ENCODE measurements at places on chromosomes 13 and 19.

GRCh38 chr13:48493851-48494250 is 39.0 kb downstream of the RCBTB2 start:
- DNase-seq, result no peak

GRCh38 chr19:30799865-30800755 is 427.9 kb downstream of the ZNF536 start:
- DNase-seq, result no peak

GRCh38 chr13:30224732-30225131 is 82.6 kb downstream of the KATNAL1 start:
- DNase-seq, result peak; percentile 54

DNA sequence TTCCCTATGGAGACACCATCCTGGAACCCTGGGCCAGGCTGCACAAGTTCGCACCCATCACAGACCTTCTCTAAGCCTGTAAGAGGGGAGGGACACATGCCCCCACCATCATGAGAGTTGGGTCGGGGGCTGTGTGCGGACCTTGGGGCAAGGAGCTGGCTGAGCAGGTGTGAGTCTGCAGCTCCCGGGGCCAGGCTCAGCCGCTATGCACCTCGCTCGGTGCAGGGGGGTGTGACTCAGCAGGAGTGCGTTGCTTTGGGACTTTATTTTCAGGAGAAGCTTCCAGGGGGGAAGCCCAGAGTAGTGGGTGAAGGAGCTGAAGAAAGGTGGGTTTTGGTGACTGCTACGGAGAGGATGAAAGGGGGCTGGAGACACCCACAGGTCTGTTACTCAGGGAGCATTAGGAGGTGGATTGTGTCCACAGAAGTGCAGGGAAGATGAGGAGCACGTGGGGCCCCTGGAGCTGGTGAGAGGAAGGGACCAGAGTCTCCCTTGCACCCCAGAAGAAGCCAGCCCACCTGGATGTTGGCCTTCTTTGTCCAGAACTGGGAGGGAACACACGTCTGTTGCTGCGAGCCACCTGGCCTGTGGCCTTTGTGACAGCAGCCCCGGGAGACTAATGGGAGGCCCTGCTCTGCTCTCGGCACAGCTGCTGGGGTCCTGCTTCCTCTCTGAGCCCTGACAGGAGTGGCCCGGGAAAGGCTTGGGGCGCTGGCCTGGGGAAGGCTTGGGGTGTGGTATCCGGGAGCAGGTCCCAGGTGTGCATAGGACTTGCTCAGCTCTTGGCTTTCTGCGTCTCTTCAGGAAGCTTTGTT is 162.6 kb downstream of the TEX29 start:
- no peak for DNase-seq

DNA sequence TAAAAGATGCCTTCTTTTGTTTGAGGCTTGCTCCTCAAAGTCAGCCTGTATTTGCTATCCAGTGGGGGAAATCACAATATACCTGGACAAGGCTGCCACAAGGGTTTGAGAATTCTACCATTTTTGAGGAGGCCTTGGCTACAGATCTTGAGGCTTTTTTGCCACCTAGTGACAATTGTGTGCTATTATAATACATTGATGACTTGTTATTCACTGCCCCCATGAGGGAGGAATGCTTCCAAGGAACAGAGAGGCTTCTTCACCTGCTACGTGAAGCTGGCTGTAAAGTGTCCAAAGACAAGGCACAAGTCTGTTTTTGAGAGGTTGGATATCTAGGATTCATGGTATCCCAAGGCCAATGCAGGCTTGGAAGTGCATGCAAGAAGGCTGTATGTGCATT is 72.5 kb downstream of the ZNF708 start:
- DNase-seq, result peak; percentile 54

DNA sequence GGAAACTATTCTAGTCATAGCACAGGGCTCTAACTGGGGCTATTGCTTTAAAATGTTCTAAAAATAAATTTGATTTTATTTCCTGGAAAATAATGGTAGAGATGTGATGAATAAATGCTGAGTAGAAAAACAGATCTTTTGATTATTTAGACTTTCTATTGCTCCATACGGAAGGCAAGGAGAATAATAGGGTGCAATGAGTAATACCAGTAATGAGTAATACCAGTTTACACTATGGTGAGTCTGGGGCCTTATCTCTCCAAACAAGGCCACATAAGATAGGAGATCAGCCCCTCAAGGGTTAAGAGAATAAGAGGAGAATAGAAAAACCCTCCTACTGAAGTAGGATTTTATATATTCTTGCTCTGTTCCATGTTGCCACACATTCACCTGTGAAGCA is 390.4 kb downstream of the KLF5 start:
- no peak for DNase-seq

DNA sequence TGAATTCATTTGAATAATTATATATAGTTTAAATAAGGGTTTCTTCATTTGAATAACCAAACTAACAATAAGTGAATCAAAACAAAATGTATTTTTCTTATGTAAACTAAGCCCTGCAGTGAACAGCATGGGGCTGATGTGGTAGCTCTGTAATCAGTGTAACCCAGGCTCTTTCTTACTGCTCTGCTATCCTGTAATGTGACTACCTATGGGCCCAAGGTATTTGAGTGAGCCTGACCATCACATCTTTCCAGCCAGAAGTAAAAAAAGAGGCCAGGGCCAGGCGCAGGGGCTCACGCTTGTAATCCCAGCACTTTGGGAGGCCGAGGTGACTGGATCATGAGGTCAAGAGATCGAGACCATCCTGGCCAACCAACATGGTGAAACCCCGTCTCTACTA is 494.6 kb downstream of the DCT start:
- no peak for DNase-seq

GRCh38 chr13:35720290-35720689 is 243.8 kb upstream of the MAB21L1 start:
- no peak for DNase-seq

GRCh38 chr19:11096210-11096841 is 7.1 kb downstream of the LDLR start:
- DNase-seq, result peak; percentile 52

DNA sequence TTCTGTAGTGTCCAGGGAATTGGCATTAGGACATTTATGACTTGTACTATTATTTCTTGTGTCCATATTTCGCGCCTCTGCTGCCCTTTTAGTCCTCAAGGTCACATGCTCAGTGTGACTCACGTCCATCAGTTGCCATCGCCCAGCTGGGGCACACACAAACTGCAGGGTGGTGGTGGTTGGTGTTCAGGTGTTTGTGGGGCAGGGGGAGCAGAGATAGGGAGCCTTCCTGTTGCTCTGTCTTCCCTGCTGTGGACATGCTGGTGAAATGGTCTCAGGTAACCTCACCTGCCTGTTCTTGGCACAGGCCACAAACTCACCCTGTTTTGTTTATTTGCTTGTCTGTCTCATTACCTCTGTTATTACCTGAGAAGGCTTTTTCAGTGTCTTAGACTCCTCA is 22.4 kb downstream of the PRR12 start:
- DNase-seq, result peak; percentile 47

DNA sequence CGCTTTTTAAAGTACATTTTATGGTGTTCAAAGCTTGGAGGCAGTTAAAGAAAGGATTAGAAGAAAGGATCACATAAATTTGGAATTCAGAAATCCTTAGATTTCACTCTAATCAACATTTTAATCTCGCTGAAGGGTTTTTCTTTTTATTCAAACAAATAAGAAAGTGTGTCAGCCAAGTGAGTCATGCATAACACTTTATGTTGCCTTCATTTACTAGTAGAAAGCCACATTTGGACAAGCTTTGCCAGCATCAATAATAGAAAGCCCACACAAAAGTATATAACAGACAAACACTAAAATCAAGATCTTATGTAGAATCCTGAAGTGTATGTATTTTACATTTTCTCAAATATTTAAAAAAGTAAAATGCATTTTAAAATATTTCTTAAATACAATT is 154.9 kb upstream of the TRPC4 start:
- DNase-seq, result peak; percentile 48
